ENCODE measurements at places on chromosomes 7 and 10.

- DNase-seq = no peak
Observed at GRCh38 chr7:135862586-135863340, 114.2 kb upstream of the FAM180A start.

- no peak for DNase-seq
Observed at GRCh38 chr10:28566458-28567015, 33.6 kb downstream of the WAC start.

DNA sequence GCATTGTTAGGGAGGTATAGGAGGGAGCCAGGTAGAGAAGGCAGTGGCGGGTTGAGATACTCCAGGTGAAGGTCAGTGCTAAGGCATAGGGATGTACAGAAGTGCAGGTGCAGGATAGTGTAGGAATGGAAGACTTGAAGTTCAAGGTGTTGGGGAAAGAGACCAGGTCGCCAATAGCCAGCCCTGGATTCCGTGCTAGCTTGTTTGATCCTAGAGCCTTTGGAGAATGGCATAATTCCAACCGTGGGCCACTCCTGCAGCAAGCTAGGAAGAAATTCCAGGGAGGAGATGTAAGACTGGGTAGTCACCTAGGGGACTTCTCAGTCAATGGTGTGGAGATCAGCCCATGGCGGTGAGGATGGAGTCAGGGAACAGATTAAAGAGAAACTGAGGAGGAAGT lies 272.7 kb downstream of the RPS24 start:
- no peak for DNase-seq

DNA sequence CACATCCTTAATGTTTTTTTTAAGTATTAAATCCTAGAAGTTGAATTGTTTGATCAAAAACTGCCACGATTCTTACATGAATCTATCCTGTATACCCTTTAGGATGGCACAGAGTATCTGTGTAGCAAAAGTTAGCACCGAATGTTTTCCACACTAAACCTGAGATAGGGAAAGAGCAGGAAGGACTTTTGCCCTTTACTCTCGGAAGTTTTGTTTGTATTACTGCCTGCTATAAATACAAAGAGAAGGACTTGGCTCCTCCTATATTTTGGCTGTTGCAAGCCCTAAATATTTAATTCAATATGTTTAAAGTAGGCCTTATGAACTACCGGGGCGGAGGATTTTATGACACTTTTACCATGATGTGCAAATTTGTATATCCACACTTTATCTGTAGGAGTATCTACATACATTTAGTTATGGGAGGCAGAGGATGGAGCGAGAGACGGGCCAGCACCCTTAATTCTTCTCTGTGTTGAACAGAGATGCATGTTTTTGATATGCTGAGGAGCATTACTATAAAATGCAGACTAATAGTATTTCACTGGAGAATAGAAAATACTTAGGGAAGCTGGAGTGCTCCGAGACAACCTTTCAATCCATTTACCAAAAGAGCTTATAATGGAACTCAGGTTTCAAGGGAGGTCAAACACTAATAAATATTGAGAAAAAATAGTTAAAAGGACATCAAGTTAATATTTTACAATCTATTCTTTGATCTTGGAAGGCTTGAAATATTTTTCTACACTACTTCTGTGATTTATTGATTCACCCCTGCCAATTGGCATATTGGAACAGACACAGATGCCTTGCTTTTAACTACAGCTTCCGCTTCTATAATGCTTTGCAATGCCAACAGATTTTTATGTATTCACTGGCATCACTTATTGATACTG lies 97.4 kb downstream of the CHN2 start:
- DNase-seq = no peak

- no peak for DNase-seq
Observed at GRCh38 chr7:112038353-112038752, 167.8 kb downstream of the DOCK4 start.

DNA sequence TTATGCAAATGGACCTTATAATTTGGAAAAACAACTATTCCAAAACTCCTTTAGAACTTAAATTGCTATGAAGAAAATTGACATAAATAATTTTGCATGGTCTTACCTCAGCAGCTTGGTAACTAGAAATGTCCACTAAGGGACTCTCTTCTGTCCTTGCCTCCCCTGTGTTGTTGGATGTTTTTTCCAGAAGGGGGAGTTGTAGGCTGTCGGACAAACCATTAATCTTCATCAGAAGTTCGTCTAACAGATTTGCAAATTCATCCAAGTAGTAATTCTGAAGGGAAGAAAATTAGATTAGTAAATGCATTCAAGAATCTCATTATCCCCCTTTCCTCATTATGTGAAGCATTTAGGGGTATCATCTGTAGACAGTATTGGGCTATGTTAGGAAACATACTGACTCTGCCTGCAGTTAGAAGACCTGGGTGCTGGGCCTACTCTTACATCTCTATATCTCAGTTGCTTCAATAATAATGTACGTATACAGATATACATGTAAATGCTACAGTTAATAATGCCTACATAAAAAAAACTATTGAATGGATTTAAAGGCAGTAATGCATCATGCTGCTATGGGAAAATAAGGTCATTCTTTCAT lies 155.6 kb downstream of the PKD1L1 start:
- DNase-seq = peak; percentile 28

DNA sequence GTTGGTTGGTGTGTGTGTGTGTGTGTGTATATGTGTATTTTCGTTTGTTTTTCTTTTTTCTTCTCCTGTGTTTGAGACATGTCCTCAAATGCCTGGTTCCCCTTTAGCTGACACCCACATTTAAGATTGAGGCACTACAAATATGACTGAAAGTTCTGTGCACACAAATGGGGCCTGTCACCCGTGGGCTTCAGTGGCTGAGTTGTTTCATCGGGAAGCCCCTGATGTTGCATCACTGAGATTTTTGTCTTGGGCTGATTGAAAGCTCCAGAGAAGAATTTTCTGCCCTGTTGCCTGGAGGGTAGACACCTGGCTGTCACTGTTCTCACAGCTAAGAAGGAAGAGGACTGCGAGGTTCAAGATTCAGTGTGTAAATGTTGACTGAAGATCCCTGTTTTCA lies 283.8 kb upstream of the C7orf33 start:
- DNase-seq = no peak

DNA sequence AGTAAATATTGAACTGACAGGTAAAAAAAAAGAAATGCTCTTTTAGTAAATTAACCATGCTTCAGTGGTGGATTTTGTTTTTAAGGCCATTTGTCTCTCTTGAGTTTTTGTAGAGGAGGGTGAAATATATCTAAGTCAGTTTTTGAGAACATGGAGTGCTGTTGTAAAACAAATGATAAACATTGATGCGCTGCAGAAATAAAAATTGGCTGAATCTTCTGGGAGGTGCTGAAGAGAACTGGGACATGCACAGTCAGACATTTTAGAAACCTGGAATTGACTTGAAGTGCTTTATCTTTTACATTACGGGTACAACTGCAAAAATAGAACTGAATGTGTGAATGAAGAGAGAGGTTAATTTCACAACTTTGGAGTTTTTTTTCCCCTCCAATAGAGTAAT lies 203.0 kb upstream of the HDAC9 start:
- DNase-seq = no peak

DNA sequence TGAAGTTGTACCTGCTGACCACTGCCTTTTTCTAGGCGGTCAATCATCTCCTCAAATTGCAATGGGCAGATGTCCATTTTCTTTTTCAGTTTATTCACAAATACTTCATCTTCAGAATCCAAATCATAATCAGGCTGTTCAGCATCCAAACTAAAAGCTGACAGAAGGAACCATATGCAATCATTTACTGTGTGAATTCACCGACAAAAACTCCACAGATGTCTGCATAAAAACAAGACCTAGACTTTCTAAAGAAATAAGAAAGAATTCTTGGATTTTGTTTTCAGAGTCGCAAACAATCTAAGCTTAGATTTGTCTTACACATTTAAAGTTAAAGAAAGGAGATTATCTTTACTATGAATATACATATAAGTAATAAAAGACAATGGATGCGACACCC lies 53.4 kb downstream of the EPC1 start:
- no peak for DNase-seq

GRCh38 chr10:113386005-113386404 lies 166.8 kb upstream of the HABP2 start:
- peak; percentile 42 for DNase-seq
